ENCODE measurements at places on chromosomes 2 and 18. TPM values are rescaled to one million over a fixed set of nuclear protein-coding genes. Genes with fewer than 3 reads are reported as not detected.

The G6PC2 gene
- total RNA-seq = not detected

The RTKN gene
- 38.0 TPM for total RNA-seq

The LHCGR gene
- not detected for total RNA-seq

The ITGB6 gene
- total RNA-seq = 73.5 TPM

The DSC2 gene
- total RNA-seq = 12.5 TPM

The ATP6V1C2 gene
- 2.2 TPM for total RNA-seq

The FEV gene
- total RNA-seq = not detected

Measured in upper lobe of left lung (tissue), 6 donors.